ENCODE measurements at places on chromosomes 12 and 14.

- no peak for DNase-seq
These were observed 172.6 kb downstream of the RASSF9 start for GRCh38 chr12:85663631-85664030.

DNA sequence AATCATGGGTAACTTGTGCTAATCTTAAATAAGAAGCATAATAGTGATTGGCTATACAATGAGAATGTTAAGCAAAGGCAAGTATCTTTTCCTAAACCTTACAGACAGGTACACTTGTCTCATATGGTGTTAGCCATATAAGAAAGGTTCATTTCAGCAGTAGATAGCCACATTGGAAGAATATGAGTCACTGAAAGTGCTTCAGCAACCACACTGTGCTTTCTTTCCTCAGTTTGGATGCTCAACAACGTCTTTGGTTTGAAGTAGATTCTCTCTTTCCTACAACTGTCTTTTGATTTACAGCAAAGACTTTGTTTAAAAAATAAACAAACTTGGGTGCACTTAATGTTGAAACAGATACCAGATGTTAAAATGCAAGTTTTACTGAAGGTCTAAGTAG lies 8.9 kb downstream of the DDHD1 start:
- no peak for DNase-seq

DNA sequence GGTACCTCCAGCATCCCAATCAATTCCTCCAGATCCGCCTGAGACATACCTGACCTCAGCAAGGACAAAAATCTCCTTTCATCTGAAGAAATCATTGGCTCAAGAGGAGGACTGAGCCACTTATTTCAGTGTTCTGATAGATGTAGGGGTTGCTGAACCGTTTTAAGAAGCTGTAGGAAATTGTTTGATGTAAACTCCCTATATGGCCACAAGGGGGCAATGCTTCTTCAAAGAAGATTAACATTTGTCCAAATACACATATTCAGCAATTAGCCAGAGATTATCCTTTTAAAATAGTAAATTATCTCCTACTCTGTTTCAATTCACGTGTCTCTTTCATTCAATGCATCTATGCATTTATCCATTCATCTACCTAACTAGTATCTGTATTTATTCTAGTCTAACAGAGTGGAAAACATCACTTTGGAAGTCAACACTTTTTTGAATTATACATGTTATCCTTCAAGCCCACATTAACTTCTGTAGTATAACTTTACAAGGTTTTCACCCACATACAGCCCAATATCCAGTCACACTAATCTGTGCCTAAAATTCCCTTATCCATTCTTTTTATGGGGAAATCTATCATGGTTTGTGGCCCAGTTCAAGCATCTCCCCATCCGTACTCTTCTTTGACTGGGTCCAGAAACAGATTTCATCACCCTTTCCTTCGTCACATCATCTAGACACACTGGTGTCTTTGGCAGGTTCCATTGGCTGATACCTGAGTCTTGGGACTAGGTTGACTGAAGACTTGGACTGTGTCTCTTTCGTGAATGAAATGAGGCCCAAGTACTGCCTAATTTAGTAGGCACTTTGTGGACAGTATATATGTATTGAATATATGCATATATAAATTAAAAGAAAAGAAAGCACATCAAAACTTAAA lies 411.0 kb upstream of the OR4E1 start:
- DNase-seq = no peak

- no peak for DNase-seq
These were observed 15.0 kb upstream of the MEG3 start for GRCh38 chr14:100810861-100811461.

DNA sequence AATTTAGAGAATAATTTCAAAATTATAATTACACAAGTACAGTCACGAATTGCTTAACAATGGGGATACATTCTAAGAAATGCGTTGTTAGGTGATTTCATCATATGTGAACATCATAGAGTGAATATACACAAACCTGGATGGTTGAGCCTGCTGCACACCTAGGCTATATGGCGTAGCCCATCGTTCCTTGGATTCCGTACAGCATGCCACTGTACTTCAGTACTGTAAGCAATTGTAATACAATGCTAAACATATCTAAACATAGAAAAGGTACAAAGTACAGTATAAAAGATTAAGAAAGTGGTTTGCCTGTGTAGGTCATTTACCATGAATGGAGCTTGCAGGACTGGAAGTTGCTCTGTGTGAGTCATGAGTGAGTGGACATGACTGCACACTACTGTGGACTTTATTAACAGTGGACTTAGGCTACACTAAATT lies 286.2 kb downstream of the CACNA1C start:
- no peak for DNase-seq

DNA sequence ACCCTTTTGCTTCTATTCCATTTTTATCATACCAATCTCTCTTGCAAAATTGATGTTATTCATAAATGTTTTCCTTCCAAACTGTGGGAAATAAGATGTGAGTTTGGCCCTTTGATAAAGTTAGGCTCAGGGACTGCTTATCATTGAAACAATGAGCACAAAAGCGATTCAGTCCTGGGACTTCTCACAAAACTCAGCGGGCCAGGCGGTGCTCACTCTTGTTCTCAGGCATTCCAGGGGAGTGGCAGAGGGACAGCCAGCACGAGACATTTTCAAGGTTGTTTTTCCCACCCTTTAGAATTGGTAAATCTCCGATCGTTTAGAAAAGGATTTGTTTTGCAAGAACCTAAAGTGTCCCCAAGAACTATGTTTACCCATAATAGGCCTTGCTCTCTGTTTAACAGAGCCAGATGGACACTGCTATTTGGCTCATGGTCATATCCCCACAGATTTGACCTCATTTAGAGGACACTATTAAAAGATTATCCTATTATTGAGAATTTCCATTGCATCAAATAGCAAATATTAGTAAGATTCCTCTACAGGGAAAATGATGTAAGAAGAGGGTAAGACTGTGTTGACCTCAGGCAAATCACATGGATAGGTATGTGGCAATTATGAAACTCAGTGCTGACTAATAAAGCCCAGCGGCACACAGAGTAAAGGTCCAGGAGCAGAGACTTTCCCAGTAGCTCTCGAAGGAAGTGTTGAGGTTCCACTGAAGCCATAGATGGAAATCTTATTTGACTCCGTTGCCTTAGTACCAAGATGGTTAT lies 102.7 kb upstream of the USP44 start:
- DNase-seq = no peak

DNA sequence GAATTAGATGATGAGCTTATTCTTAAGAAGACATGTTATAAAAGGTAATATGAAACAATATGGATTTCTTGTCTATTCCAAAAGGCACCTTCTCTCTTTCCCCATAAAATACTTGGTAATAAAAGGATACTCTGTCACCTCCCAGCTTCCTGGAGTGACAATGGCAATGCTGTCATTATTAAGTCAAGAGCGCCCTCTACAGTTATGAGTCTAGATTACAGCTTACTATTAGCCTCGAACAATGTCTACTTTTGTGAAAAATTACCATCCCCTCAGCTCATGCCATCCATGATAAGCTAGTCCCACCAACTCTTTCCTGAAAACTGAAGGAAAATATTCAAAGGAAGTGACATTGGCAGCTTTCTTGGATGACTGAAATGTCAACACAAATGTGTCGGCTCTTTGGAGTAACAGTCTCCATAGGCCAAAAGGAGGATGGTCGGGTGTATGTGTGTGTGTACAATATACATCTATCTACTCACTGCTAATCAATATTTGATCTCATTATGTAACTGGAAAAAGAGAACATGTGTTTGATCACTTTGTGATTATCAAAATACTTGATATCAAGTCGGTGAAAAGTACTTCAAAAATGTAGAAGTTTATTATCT lies 48.7 kb upstream of the CDKN3 start:
- no peak for DNase-seq

- no peak for DNase-seq
These were observed 235.2 kb downstream of the PCNX1 start for GRCh38 chr14:71142375-71143038.

GRCh38 chr14:75279763-75280290 lies 1.2 kb downstream of the FOS start:
- DNase-seq = peak; percentile 70

- no peak for DNase-seq
These were observed 34.6 kb downstream of the HECTD4 start for GRCh38 chr12:112347581-112347982.

GRCh38 chr12:94100211-94100627 lies 48.2 kb upstream of the PLXNC1 start:
- no peak for DNase-seq

GRCh38 chr14:75479770-75480600 lies 42.3 kb upstream of the BATF start:
- DNase-seq = no peak

DNA sequence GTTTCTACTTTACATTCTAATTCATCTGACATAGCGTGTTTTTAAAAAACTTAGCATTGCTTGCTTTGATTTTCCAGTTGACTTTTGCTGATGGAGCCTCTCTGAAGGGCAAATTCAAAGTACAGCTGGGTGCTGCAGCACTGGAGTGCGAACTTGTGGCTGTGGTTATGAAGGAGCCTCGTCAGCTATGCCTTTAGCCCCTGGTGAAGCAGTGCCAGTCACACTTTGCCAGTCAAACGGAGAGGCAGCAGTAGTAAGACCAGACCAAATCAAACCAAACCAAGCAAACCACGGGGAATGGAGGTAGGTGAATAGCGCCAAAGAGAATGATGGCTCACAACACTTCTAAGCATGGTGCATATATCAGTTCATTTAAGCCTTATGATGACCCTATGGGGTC lies 15.1 kb upstream of the SLC38A2 start:
- DNase-seq = no peak

DNA sequence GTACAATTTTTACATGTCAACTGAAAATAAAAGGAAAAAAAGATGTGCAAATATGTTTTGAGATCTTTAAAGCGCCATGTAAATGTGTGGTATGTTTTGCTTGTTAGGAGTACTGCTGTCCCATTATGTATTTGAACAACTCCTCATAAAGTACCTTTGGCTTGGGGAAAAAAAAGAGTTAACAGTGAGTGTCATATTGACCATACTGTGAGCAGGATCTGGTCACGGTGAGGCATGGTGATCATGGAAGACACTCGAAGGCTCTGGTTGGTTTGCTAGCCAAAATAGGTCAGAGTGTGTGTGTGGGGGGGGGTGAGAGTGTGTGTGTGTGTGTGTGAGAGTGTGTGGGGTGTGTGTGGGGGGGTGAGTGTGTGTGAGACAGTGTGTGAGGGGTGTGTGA lies 10.1 kb upstream of the FBXL14 start:
- no peak for DNase-seq

- DNase-seq = no peak
These were observed 307.1 kb downstream of the RPL10L start for GRCh38 chr14:46344327-46344937.

DNA sequence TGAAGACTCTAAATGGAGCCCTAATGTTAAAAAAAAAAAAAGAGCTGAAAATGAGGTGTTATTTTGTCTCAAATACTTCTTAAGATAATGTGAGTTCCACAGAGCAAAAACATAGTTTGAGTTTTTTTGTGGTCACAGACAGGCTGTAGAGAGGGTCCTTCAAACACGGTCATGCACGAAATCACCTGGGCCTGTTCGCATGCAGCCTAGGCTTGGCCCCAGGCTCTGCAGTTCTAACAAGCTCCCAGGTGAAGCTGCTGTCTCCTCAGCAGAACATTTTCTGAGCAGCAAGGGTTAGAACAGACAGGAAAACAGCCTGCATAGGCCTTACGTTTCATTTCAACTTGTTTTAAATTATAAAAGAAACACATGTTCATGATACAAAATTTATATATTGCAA lies 65.4 kb upstream of the TBPL2 start:
- DNase-seq = no peak

DNA sequence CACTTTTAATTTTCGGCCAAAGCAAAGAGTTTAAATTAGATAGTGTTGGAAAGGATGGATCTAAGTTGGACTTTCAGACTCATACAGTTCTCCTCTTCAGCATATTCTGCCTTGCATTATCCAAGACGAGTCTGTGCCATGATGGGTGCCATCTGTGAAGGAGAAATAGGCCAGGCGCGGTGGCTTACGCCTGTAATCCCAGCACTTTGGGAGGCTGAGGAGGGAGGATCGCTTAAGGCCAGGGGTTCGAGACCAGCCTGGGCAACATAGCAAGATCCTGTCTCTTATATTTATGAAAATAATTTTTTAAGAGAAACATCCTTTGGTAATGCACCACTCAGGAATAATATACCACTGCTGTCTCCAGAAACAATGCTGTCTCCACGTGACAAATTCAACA lies 6.5 kb downstream of the AK7 start:
- no peak for DNase-seq

DNA sequence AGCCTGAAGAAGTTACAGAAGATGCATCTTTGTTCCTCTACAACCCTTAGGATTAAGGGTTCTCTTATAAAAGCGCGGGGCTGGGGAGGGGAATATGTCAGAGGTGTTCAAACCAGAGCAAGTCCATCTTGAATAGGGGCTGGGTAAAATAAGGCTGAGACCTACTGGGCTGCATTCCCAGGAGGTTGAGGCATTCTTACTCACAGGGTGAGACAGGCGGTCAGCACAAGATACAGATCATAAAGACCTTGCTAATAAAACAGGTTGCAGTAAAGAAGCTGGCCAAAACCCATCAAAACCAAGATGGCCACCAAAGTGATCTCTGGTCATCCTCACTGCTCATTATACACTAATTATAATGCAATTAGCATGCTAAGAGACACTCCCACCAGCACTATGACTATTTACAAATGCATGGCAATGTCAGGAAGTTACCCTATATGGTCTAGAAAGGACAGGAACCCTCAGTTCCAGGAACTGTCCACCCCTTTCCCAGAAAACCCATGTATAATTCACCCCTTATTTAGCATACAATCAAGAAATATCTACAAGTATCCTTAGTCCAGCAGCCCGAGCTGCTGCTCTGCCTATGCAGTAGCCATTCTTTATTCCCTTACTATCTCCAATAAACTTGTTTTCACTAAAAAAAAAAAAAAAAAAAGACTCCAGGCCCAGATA lies 108.1 kb upstream of the FOXN3 start:
- DNase-seq = no peak

- no peak for DNase-seq
These were observed 19.1 kb upstream of the DHRS7 start for GRCh38 chr14:60184146-60184904.

DNA sequence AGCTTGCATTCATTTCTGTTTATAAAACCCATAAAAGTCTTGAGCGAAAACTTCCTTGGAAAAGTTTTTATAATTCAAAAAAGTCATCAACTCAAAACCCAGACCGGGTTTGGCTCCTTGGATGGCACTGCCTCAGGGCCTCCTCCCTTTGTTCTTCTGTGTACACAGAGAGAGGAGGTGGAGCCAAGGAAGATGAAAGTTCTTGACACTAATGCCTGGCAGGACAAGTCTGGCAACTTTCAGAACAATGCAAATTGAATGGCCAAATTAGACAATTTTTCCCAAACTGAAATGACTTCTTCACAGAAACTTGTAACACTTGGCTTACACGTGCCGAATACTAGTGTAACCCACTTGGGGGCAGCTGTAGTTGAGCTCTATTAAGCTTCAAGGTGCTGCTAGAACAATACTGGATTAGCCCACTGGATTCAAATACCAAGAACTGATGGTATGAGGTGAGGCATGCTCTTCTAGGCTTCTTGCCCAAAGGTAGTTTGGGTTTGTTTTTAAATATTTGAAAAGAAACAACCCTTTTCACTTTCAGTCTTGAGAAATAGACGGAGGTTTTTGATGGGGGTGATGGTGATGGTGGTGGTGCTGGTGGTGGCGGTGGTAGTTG lies 86.6 kb upstream of the FRMD6 start:
- DNase-seq = no peak

Data from ovary (tissue), 10 donors.